ENCODE measurements at places on chromosomes 2 and 18.

DNA sequence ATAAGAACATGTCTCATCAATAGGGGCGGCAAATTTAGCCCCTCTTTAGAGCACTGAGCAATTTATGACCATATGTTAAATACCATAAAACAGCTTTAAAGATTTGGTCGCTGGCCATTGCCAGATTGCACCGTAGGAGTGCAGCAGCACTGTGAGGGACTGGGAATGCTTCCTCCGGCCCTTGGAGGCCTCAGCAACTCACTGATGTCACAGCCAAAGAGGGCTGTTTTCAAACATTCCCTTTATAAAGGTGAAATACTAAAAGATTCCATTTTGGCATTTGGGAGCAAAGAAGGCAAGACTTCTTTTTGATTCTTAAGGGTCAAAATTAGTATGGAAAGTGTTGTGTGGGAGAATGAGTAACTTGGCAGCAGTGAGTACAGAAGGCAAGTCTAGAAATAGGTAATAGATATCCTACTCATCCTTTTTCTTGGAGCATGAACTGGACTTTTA, 63.7 kb downstream of the BABAM2 start:
- DNase-seq: no peak

GRCh38 chr18:24616653-24617052, 156.2 kb downstream of the HRH4 start:
- DNase-seq: no peak

DNA sequence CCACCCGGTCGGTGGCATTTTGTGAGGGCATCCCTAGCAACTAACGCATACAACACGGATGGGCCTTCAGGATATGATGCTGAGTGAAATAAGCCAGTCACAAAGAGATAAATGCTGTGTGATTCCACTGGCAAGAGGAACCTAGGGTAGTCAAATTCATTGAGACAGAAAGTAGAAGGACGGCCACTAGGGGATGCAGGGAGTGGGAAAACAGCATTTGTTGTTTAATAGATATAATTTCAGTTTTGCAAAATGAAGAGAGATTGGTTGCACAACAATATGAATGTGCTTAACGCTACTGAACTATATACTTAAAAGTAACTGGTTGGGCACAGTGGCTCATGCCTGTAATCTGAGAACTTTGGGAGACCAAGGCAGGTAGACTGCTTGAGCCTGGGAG, 112.9 kb downstream of the AFF3 start:
- DNase-seq: no peak

DNA sequence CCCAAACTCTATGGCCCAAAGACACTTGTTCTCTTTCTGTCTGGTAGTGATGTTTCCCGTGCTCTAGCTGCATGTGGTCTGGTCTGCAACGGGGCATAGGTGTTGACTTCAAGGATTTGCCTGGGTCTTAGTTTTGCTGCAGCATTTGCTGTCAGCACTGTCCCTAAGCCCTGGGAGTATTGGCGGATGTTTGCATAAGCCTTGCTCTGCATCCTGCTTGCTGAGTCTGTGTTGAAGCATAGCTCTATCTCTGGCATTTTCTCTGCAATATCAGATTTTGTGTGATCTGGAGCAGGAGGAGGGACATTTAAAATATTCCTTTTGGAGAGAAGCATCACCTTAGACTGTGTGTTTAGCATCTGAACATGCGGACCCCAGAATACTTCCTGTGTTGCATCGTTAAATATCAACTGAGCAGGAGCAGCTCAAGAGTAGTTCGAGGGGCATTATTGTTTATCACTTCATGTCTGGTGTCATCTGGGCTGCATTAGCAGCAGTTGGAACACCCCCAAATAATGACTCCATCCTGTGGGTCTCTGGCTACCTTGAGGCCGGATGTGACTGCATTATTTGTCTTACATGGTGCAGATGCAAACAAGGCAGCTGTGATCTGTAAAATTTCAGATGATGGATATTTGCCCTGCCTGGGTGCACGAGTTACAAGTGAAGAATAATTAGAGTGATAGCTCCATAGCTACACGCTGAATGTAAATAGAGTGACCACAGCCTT, 231.7 kb downstream of the TRIB2 start:
- DNase-seq: no peak

Measured in Caki2 (cell line).